A172 (cell line): ENCODE measurements at places on chromosomes 2 and 18. TPM values are rescaled to one million over a fixed set of nuclear protein-coding genes. Genes with fewer than 3 reads are reported as not detected.

DNA sequence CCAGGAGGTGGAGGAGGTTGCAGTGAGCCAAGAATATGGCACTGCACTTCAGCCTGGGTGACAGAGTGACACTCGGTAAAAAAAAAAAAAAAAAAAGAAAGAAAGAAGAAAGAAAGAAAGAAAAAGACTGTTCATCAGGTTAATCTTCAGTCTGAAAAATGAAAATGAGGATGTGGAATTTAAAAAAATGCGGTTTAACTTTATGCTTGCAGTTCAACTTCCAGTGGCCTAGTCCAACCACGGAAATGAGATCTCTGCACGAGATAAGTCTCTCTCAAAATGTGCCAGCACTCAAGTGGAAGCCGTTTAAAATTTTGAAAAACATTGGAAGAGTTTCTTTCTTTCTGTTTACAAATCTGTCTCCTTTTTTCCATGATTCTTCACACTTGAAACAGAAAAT, 112.1 kb downstream of the DOCK10 start:
- DNase-seq, result no peak

ASXL2 gene
- total RNA-seq, result 8.8 and 9.6 TPM in 2 replicates

DNMT3A gene
- 4.5 and 6.8 TPM in 2 replicates for total RNA-seq

- no peak for DNase-seq
Measured at GRCh38 chr2:132951008-132951714, 281.2 kb upstream of the LYPD1 start.
